Sigmoid colon (tissue), 7 donors: ENCODE measurements at places on chromosomes 11 and 22. TPM values are rescaled to one million over a fixed set of nuclear protein-coding genes. Genes with fewer than 3 reads are reported as not detected.

DNA sequence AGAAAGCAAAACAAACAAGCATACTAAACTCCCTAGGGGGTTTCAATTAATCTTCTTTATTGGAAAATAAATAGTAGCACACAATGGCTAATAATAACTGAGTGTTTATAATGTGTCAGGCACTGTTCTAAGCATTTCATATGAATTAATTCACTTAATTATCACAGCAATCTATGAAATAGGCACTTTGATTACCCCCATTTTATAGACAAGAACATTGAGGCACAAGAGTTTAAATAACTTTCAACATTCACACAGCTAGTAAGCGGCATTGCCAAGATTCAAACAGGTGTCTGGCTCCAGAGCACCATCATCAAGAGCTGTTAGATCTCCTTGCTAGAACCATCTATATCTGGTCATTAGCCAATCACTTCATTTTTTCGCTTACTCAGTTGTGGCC lies 43.1 kb downstream of the PRCP start:
- no peak overlapping the region for H3K27ac ChIP-seq
- H3K4me1 ChIP-seq = peaks cover 4% of the 10 kb centered on the region
- H3K4me3 ChIP-seq = no peak overlapping the region
- H3K27me3 ChIP-seq = no peaks in the 10 kb centered on the region

DNA sequence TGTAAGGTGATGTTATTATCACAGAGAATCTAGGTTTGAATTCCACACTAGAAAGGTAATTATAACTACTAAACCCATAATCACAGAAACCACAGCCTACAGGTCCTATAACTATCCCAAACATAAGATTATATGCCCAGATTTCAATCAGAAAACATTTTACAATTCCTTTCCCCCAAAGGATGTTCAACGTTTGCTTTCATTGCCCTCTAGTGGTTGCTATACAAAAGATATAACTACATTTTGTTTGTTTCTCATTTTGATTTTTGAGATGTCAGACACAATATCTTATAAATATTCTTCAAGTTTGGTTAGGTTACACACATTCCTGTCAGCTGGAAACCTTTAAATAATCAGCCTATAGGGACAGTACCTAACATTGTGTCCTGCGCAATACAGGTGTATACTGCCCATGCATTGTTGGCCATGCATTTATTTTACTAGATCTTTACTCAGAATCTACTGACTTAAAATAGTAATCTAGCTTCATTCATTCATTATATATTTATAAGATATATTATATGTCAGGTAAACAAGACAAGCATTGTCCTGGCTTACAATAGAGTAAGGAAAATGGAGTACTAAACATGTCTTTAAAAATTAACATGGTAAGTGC lies 530.5 kb upstream of the CCDC90B start:
- H3K27me3 ChIP-seq = no peaks in the 10 kb centered on the region
- no peak for DNase-seq
- no peak overlapping the region for H3K4me3 ChIP-seq
- no peaks in the 10 kb centered on the region for H3K4me1 ChIP-seq
- no peaks in the 10 kb centered on the region for H3K36me3 ChIP-seq
- no peak overlapping the region for H3K27ac ChIP-seq

GRCh38 chr11:46275964-46276641 lies 1.4 kb upstream of the CREB3L1 start:
- DNase-seq = no peak
- peaks cover 88% of the 10 kb centered on the region for H3K4me1 ChIP-seq
- no peak overlapping the region for H3K4me3 ChIP-seq
- no peak overlapping the region for H3K27ac ChIP-seq
- peaks cover 27% of the 10 kb centered on the region for H3K27me3 ChIP-seq
- H3K36me3 ChIP-seq = no peaks in the 10 kb centered on the region

DNA sequence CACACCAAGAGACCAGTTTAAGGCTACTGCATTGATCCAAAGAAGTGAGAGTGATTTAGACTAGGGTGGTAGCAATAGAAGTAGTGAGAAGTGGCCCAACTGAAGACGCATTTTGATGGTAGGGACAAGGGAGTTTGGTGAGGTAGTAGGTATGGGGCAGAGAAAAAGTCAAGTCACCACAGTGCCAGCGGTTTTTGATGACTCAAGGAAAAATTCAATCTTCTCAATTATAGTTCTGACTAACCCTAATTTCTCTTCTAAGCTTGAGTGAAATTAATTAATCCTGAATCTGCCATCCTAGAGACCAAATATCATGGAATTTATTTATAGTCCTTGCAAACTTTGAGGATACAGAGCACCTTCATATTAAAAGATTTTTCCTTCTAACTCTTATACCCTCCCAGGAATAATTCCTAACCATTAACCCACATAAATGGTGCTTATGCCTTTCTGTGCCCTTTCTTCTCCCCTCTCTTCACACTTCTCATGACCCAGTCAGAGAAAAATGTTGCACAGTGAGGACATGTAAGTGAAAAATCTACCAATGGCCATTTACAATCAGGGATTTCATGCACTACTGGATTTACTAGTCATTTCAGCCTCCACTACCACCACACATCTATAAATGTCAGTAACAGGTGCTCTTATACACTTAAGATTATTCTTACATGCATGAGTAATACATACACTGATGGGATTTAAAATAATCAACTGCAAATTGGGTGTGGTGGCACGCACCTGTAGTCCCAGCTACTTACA lies 45.9 kb upstream of the ARHGAP32 start:
- DNase-seq = no peak
- H3K4me3 ChIP-seq = no peak overlapping the region
- no peak overlapping the region for H3K27ac ChIP-seq
- no peaks in the 10 kb centered on the region for H3K36me3 ChIP-seq

GRCh38 chr11:111095327-111095726 lies 150.2 kb upstream of the POU2AF2 start:
- DNase-seq = no peak
- H3K27ac ChIP-seq = no peak overlapping the region
- H3K4me3 ChIP-seq = no peak overlapping the region
- no peaks in the 10 kb centered on the region for H3K4me1 ChIP-seq
- no peaks in the 10 kb centered on the region for H3K27me3 ChIP-seq

DNA sequence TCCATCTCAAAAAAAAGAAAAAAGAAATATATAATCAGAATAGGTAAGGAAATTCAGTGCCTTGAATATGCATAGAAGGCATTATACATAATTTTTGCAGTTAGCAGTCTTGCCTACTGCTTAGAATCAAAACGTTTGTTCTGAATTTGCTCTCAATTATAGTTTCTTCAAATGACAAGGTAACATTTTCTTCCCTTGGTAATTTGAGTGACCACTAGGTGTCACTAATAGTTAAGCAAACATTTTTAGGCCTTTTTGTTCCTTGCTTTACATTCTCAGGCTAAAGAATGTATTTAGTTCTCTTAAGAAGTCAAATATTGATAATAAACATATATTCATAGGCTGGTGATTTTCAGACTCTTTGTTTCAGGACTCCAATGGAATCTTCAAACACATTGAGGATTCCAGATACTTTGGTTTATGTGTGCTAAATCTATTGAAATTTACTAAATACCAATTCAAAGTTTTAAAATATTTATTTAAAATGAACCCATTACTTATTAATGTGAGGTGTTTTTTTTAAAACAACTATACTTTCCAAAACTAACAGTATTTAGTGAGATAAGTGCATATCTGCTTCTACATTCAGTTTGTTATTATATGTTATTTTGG lies 55.0 kb upstream of the DEPDC7 start:
- no peak overlapping the region for H3K4me3 ChIP-seq
- no peaks in the 10 kb centered on the region for H3K27me3 ChIP-seq
- H3K27ac ChIP-seq = no peak overlapping the region
- H3K4me1 ChIP-seq = no peaks in the 10 kb centered on the region
- no peaks in the 10 kb centered on the region for H3K36me3 ChIP-seq
- no peak for DNase-seq

- H3K27ac ChIP-seq = no peak within 1 kb of the TSS
- H3K4me1 ChIP-seq = no peaks in the 10 kb centered on the region
- no peaks in the 10 kb centered on the region for H3K36me3 ChIP-seq
- DNase-seq = no peak
These were observed at the start of gene MLC1 for GRCh38 chr22:50085211-50085972. TSS of gene MLC1 (minus strand) at chr22:50085426. CDS start at chr22:50084902, 524 bp downstream.

GRCh38 chr11:9530901-9531625 lies 42.4 kb upstream of the WEE1 start:
- H3K27ac ChIP-seq = no peak overlapping the region
- H3K4me1 ChIP-seq = peaks cover 37% of the 10 kb centered on the region
- H3K36me3 ChIP-seq = no peaks in the 10 kb centered on the region
- H3K4me3 ChIP-seq = no peak overlapping the region

GRCh38 chr11:112519751-112520150 lies 259.1 kb upstream of the PLET1 start:
- no peaks in the 10 kb centered on the region for H3K27me3 ChIP-seq
- DNase-seq = no peak
- H3K27ac ChIP-seq = no peak overlapping the region
- H3K4me1 ChIP-seq = peaks cover 19% of the 10 kb centered on the region
- H3K4me3 ChIP-seq = no peak overlapping the region
- no peaks in the 10 kb centered on the region for H3K36me3 ChIP-seq

DNA sequence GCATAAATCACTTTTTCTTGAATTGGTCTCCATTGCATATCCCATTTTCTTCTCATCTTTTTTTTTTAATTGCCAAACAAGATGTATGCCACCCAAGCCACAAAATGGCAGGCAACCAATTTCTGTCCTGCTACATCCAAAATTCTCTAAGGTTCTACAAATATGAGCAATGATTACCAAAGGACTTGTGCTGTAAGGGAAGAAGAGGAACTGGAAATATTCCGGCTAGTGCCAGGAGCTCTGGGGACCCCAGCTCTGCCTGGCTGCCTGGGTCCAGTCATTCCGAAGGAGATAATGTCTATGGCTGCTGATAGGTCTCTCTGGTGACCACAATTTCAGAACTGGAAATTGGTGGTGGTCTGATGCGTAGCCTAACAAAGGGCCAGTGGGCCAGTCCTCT lies 17.1 kb upstream of the SNX32 start:
- peaks cover 8% of the 10 kb centered on the region for H3K4me1 ChIP-seq
- no peak for DNase-seq
- H3K27me3 ChIP-seq = no peaks in the 10 kb centered on the region
- no peaks in the 10 kb centered on the region for H3K36me3 ChIP-seq
- no peak overlapping the region for H3K4me3 ChIP-seq

DNA sequence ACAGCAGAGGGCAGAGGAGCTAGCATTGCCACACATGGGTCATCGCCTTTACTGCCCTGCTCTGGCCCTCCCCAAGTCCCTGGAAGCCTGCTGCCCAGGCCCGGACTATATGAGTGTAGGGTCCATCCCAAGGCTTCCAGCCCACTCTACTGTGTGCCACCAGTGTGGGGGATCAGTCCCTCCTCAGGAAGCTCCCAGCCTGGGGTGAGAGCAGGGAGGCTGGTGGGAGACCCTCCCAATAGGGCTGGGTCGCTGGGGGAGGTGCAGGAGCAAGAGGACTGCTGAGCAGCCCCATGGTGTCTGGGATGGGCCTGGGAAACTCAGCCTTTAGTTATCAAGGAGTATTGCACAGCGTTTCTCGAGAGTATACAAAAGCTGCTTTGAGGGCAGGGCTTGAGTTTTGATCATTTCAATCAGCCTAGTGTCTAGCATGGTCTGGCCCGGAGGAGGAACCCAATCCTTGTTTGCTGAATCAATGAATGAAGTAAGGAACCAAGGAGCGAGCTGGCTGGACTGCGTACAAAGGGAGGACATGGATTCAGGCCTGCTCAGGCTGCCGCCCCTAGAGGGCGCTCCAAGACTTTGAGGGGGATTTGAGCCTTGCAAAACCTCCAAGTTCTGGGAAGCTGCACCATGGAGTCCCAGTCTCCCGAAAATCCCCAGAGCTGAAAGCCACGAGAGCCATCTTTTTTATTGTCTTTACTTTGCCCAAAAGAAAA lies 89.0 kb upstream of the PARVA start:
- no peaks in the 10 kb centered on the region for H3K36me3 ChIP-seq
- H3K27me3 ChIP-seq = no peaks in the 10 kb centered on the region
- peaks cover 41% of the 10 kb centered on the region for H3K4me1 ChIP-seq
- no peak overlapping the region for H3K4me3 ChIP-seq
- peak overlapping the region; percentile 88 for H3K27ac ChIP-seq
- peak; percentile 94 for DNase-seq

KCNQ1OT1 gene
- 0.99 TPM for total RNA-seq

MFRP gene
- not detected for total RNA-seq

ZDHHC24 gene
- 6.8 TPM for total RNA-seq

SLC25A18 gene
- 3.9 TPM for total RNA-seq
